ENCODE measurements at places on chromosomes 1 and 21.

- peak; percentile 51 for DNase-seq
These were observed 1.6 kb downstream of the COL11A1 start for GRCh38 chr1:103106426-103107341.

- DNase-seq = no peak
These were observed 154.6 kb downstream of the SLC30A10 start for GRCh38 chr1:219773775-219774174.

GRCh38 chr1:225941942-225942222 is 862 bp upstream of the LEFTY2 start:
- DNase-seq = no peak

DNA sequence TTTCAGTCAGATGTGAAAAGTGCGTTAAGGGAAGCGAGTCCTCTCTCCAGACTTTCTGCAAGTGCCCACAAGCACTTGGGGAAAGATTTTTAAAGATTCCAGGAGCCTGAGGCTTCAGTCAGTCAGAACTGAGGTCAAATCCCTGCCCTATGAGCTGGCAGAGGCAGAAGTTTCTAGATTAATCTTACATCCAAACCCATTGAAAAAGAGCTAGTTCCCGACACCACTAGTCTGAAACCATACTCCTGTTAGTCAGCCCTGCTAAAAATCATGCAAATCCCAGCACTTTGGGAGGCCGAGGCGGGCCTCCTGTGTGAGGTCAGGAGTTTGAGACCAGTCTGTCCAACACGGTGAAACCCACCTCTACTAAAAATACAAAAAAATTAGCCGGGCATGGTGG is 21.0 kb downstream of the RSPH1 start:
- no peak for DNase-seq

DNA sequence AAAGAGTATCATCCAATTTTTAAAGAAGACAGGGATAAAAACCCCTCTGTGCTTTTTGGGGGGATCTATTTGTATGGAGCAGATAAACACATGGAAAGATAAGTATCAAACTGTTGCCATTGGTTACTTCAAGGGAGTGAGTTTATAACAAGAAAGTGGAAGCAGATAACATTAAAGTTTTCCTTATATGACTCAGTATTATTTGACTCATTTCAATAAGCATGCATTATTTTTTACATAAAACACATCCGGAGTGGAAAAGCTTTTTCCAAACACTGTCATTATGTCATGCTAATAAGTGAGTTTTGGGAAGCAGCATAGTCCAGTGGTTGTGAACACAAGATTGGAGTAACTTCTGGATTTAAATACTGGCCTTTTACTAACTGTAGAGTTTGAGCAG is 452.2 kb downstream of the LTN1 start:
- no peak for DNase-seq

- DNase-seq = peak; percentile 65
These were observed 700 bp upstream of the KMO start for GRCh38 chr1:241531195-241532161.

GRCh38 chr21:15276243-15276642 is 211.4 kb upstream of the NRIP1 start:
- no peak for DNase-seq

DNA sequence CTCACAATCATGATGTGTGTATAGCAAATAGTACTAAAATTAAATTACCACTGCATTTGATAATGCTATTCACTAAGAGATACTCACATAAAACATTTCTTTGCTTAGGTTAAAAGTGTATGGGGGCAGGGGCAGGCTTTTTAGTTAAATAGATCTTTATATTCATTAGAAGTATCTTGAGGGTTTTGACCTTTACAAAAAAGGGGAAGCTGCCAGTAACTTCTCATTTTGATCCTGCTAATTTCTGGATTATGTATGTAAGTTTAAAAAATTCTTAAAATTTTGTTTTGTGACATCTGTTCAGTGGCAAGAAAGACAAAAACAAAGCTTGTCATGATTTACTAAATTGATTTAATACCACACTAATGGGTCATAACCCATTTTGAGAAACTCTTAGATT is 45.8 kb upstream of the S1PR1 start:
- no peak for DNase-seq

- DNase-seq = no peak
These were observed 49.1 kb upstream of the RCOR3 start for GRCh38 chr1:211210052-211210451.

DNA sequence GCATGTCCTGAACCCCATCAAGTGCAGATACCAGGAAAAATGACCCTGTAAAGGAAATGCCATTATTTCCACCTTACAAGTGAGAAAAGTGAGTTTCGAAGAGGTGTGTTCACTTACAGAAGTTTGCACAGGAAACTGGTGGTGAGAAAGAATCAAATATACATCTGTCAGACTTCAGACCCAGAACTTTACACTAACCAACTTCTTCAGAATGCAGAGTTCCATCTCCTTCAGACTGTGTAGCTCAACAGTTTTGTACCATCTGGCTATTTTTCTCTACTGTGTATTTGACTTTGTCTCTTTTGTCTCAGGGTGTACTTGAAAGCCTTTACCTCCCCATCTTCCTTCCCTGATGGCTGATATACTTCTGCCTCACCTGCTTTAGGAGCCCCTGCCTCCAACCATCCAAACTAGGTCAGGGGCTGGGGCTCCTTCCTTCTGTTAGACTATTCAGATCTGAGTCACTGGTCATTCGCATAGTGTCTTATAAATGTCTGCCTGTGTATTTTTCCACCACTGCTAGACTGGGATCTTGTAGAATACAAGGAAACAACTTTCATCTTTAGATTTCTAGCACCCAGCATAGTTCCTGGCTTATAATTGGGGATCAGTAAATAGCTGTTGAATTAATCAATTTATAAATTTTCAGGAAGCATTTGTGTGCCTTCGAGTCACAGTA is 247.9 kb downstream of the FGGY start:
- no peak for DNase-seq

DNA sequence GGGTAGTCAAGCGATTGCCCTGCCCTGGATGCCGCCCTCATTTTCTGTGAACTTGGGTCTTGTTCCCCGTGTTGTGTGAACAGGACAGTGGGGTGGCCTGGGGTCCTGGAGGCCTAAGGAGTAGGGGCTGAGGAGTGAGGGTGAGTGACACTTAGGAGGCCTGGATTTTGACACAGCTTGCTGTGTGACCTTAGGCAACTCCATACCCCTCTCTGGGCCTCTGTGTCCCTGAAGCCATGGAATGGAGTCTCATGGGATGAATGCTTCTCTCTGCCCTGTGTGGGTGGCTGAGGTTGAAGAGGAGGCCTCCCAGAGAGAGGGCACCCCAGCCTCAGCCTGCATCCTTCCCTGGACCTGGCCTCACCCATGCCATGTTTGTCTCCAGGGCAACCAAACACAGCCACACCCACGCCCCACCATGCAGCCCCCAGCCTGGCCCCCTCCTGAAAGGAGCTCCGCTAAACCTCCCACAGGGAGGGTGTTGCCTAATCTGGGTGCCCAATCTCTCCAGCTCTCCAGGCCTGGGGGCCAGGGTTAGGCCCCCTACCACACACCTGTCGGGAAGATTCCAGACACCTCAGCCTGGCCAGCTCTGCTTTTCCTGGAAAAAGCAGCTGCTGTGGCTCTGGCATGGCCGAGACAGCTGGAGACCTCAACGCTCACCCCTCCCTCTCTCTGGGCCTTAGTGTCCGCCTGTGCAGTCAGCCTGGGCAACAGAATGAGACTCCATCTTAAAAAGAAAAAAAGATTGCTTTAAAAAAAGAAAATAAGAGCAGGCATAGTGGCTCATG is 9.9 kb downstream of the MYOM3 start:
- DNase-seq = peak; percentile 89

DNA sequence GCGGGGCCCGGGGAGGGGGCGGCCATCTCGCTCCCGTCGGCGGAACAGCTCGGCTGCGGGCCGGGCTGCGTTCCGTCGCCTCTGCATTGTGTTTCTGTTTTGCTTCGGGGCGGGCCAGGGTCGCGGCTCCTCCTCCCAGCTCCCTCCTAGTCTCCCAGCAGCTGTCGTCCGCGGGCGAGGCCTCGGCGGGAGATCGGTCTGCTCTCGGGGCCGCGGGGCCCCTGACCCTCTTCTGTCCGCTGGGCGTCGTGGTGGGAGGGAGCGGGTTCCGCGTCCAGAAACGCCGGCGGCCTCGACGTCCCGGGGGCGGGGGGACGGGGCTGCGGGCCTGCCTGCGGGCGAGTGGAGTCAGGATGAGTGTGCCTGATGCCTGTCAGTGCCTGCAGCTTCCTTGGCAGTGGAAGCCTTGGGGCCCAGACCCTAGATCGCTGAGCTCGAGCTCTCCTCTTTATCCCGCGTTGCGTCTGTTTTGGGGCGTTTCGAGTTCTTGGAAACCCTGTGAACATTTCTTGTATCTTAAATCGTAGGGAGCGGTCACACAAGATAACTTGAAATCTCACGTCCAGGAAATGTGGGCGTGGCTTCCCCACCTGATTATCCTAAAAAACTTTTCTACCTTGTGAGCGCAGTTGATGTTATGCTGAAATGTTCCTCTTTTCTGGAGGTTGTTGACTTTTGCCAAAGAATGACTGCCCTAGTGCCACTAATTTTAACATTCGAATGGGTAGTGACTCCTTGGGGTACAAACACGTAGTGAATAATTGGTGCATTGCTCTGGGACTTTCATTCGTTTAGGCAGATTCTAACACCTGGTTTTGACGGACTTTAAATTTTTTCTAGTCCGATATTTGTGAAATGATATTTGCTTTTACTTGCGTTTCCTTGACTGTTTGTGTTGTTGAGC is 676 bp downstream of the MORC3 start:
- peak; percentile 94 for DNase-seq
